ENCODE measurements at places on chromosomes 12 and 14. TPM values are rescaled to one million over a fixed set of nuclear protein-coding genes. Genes with fewer than 3 reads are reported as not detected.

The OR11G2 gene
- not detected for total RNA-seq

GRCh38 chr14:68972507-68973218, 6.4 kb downstream of the ACTN1 start:
- no peak for DNase-seq

The KCNH3 gene
- total RNA-seq = 0.43 TPM

- no peak for DNase-seq
Observed at GRCh38 chr12:109582636-109583035, 9.0 kb downstream of the MVK start.

DNA sequence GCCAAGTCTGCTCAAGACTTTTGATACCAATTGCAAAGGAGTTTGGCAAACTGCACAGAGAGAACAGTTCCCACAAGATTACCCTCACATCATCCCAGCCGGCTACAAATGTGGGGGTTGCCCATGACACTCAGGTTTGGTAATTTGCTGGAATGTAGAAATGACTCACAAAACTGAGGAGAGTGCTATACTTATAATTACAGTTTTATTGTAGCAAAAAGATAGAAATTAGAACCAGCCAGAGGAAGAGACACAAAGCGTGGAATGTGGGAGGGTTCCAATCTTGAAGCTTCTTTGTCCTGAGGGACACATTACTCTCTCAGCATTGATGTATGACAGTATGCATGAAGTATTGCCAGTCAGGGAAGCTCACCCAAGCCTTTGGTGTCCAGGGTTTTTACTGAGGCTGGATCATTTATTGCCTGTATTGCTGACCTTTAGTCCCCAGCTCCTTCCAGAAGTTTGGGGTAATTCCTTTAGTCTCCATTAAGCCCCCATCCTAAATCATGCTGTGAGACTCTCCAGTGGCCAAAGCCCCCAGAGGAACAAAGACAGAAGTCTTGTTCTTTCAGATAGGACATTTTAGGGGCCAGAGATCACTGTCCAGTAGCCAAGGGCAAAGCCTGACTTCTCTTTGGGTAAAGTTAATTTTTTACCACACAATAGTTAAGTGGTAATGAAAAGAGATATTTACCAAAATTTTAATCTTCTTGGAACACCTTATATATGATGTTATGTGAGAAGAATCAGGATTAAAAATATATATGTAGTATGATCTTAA, 9.9 kb downstream of the TBK1 start:
- no peak for DNase-seq

The SARNP gene
- 45.9 TPM for total RNA-seq

GRCh38 chr12:82866227-82866775, 179.6 kb downstream of the TMTC2 start:
- no peak for DNase-seq

GRCh38 chr14:87756661-87757060, 236.3 kb downstream of the GALC start:
- DNase-seq = no peak

The TRPV4 gene
- 0.55 TPM for total RNA-seq

The KCNH5 gene
- total RNA-seq = not detected

DNA sequence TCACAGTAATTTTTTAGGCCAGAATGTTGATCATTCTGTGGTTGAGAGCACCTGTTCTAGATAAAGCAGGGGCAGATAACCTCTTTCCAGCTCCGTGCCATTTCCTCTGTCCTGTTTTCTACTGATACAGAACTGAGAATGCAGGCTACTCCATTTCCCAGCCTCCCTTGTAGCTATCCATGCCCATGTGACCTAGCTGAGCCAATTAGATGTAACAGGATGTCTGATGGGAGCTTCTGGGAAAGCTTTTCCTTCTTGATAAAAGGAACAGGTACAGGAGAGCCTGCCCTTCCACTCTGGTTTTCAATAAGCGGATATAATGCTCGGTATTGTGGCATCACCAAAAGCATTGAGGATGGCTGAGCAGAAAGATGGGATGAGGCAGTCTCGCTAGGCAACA, 54.2 kb downstream of the LRRC74A start:
- DNase-seq = no peak

DNA sequence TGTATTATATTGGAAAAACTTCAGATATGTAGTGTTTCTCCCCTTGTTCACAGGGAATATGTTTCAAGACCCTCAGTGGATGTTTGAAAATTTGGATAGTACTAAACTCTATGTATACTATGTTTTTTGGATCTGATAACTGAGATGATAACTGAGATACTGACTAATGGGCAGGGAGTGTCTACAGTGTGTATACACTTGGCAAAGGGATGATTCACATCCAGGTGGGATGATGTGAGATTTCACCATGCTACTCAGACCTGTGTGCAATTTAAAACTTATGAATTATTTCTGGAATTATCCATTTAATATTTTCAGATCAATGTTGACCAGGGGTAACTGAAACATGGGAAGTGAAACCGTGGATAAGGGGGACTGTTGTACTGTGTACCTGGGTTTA, 13.8 kb downstream of the RAD51B start:
- DNase-seq = no peak

The AMHR2 gene
- not detected for total RNA-seq

DNA sequence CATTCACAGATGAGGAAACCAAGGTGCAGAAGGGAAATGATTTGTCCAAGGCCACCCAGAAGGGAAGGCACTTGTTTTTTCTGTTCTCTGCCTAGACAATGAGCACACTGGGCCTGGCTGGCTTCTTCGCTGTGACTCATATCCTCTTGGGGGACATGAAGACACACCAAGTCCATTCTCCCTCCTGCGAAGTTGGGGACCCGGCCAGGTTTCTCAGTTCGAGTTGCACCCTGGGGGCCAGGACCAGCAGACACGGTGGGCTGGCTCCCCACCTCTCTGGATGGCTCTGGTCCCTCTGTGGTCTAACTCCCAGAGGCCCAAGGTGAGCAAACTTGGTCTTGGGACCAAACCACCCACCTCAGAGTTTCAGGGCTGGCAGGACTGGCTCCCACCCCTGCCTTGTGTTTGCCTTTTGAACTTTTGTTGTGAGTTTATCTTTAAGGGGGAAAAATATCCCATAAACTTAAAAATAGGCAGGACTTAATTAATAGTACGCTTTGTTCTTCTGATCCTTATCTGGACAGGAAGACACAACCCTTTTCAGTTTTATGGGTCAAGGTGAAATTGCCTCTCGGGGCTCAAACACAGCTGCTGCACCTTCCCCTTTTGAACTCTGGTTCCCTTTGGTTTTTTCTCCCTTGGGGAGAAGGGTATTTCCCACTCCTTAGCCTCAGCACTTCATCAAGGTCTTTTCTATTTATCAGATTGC, 9.0 kb upstream of the MLEC start:
- DNase-seq = no peak

The NELL2 gene
- not detected for total RNA-seq

DNA sequence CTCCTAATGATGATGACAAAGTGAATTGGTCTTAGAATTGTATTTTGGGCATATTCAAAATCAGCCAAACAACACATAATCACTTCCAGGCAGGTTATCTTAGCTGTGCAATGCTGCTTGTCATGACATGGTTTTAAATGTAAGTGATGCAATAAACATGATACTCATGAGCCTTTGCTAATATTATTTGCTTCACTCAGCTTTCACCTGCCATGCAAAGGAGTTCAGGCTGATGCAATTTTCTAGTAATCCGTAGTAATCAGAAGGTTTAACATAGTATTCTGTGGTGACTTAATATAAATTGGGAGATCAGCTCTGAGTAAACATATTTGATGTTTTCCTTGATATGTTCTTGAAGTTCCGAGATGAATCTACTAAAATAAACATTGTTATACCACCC, 29.1 kb downstream of the TMEM260 start:
- DNase-seq = no peak

DNA sequence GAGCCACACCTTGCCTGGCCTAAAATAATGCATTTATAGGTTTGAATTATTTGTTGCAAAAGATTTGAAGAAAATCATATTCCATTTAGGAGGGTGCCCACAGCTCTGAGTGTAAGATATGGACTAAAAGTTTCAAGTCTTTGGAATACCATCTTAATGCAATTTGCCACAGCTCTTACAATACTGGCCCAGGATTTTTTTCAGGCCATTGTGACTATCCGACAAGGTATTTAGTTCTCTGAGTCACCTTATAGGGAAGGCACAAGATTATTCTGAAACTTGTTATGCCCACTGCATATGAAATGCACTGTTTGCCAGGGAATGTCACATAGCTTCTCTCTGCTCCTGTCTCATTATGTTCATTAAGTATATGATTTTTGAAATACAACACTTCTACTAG, 29.6 kb upstream of the SLC6A13 start:
- DNase-seq = no peak

GRCh38 chr14:57060276-57060955, 208.3 kb downstream of the EXOC5 start:
- no peak for DNase-seq

The TSPAN9 gene
- 55.1 TPM for total RNA-seq

DNA sequence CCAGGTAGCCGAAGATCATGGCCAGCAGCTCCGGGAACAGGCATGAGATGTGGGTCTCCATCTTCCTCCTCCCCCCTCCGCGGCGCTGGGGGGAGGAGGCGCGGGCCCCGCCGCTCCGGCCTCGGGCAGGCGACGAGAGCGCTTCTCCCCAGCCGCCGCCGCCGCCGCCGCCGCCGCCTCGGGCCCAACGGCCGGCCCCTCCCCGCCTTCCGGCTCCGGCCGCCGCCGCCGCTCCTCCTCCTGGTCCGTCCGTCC, 448 bp downstream of the FBXL14 start:
- DNase-seq = no peak

DNA sequence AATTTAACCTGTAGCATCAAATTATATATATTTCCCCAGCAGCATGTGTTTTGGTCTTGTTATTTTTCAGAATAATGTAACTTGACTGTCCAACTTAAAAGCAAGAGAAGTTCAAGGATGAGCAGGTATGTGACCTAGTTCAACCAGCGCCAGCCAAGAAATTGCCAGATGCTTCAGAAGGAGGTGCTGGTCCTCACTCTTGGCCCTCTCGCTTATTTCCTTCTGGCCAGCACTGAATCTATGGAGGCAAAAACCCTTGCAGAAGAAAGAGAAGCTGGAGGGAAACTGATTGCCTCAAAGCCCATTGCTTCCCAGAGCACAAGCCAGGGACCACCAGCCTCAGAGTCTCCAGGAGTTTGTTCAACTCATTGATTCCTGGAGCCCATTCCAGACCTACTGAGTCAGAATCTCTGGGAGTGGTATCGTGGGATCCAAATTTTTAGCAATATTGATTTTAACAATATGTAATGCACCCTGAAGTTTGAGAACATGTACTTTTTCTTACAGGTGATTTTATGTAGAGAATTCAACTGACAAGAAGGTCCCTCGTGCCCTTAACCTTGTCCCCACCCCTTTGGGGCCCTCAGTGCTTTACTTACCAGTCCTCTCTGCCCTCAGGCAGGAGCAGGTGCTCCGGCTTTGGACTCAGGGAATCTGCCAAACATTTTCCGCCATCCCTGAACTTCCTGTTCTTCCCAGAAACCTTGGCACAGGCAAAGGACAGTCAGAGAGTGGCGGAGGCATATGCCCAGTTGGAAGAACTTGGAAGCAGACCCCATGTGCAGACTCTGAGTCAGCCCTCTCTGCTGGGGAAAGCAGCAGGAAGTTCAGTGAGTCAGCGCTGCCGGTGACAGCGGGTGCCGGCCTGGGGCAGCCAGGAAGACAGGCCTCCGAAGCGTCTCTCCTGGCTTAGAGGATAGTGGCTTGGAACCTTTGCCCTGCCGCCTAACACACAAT, 10.4 kb downstream of the BEST3 start:
- peak; percentile 50 for DNase-seq

The KRT75 gene
- total RNA-seq = not detected

The SLCO1B1 gene
- total RNA-seq = not detected

The DACT1 gene
- total RNA-seq = 5.9 TPM

The ADCK1 gene
- total RNA-seq = 7.1 TPM

DNA sequence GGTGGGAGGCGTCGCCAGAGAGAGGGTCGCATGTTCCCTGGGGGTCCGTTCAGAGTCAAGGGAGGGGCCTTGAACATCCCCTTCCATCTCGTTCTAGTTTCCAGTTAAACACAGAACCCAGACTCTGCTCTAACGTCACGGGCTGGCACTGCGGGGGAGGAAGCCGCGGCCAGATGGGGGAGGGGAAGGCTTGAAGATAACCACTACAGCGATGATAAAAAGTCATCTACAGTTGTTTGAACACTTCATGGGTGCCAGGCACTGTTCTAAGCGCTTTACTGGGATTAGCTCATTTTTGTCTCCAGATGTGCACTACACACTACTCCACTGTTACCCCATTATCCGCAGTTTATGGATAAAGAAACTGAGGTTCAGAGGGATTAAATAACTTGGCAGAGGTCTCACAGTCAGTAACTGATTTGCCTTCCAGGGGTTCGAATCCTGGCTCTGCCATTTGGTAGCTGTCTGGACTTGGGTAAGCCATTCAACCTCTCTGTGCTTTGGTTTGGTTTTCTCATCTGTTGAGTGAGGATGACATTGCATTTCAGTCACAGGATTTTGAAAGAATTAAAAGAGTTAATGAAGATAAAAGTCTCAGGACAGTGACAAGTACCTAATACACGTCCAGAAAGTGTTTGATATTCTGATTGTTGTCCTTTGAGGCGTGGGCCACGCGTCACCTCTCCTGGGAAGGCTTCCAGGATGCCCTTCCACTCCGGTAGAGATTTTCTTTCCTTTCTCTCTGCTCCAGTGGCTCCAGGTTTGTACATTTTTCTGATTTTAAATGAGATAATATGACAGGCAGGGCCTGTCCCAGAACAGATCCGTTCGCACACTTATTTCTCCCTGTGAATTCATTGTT, 798 bp upstream of the RASAL1 start:
- DNase-seq = no peak

DNA sequence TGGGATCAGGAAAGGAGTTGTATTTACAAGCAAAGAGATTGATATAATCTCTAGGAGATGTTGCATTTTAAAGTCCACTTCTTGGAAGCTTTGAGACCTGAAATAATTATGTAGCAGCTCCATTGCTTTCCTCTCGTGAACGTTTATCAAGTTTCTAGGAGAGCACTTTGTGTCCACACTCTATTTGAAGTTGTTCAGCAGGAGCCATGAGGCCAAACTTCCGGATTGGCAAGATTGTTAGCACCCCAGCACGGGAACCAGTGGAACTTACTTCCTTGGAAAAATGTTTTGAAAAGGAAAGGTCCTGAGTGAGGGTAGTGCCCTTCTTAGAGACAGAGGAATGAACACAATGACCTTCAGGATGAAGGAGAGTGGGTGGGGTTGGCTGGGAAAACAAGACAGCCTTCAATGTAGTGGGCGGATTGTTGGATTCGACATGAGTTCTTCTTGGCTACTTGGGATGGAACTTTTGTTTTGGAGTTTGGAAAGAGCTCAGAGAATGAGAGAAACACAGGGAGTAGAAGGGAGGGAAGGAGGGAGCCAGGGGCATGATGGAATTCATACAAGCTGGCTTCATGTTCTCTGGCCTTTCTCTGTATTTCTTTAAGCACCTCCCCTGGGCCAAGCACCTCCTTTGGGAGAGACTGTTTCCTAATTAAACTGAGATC, 23.8 kb upstream of the CISTR start:
- DNase-seq = peak; percentile 70

- DNase-seq = no peak
Observed at GRCh38 chr14:91727121-91727520, 4.8 kb downstream of the CATSPERB start.

GRCh38 chr12:104460041-104460719, 3.4 kb downstream of the CHST11 start:
- DNase-seq = no peak

- no peak for DNase-seq
Observed at GRCh38 chr14:75162631-75163030, 13.8 kb downstream of the TMED10 start.

- DNase-seq = no peak
Observed at GRCh38 chr12:90945070-90945649, 9.8 kb downstream of the CCER1 start.

The TPH2 gene
- total RNA-seq = not detected

GRCh38 chr12:53937099-53937498, 1.5 kb upstream of the HOXC13 start:
- DNase-seq = no peak

The P2RX2 gene
- not detected for total RNA-seq

All from uterus (tissue), 4 donors.